ENCODE measurements at places on chromosomes 3 and 15.

DNA sequence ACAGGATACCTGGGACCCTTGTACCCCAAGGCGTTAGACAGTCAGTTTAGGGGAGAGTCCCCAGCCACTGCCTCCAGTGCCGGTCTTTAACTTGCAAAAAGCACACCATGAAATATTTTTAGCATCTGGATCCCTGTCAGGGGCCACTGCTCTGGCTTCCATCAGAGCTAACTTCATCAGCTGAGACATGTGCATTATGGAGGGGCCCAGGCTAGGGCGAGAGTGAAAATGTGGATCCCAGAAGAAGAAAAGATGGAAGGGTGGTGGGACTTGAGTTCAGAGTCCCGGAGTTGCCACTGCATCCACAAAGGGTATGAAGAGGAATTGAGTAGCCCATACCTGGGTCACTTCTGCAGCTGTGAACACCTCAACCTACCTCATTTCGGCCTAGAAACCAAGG lies 23.5 kb upstream of the SPATA12 start:
- DNase-seq: no peak

DNA sequence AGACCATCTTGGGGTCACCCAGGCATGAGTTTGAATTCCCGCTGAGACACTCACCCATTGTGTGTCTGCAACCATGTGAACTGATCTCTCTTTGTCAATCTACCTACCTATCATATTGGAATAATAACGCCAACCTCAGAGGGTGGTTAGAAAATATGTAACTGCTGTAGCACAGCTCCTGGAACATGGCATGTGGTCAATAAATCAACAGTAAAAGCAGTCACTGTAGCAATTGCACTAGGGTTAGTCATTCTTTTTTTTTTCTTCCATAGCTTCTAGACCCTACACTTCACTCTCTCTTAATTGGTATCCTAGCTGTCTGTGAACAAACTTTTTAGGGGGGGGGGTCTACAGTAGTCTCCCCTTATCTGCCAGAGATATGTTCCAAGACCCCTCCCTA lies 64.2 kb upstream of the SLCO2A1 start:
- DNase-seq: no peak

DNA sequence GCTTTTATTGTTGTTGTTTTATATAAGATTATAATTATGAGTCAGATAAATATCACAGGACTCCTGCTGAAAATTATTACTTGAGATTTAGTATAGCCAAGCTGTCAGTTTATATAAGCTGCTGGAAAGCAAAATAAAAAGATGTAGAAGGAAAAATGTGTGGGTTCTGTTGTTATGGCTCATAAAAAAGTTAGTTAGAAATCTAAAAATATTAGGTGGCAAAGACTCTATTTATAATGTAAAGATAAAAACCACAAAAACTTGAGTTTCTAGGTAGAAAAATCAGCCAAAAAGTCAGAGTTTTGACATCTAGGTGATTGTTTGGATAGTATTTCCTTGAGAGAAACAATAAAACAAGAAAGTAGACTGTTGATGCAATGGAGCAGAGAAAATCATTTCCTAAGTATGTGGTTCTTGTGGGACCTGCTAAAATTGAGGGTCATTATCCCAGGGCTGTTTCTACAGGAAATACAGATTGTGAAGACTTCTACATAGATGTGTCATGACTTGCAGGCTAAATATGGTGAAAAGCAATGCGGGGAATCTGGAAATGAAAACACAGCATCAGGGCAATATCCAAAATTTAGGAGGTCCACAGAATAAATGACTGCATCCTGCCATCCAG lies 1109.6 kb upstream of the CADM2 start:
- DNase-seq: no peak

DNA sequence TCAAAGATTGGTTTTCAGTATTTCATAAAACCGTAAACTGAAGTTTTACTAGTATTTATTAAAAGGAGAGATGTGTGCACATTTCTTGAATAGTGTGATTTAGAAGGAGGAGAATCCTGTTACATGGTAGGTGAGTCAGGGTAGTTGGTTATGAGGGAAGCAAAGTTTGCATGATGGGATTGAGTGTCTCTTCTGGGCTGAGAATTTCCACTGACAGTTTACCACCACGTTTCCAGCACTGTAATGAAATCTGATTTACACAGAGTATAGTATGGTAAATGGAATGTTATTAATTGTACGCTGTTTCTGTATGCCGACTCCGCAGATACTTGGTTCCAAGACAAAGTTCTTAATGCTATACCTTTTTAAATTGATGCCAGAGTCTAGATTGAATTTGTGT lies 1.6 kb downstream of the NECTIN3 start:
- no peak for DNase-seq

- no peak for DNase-seq
These were observed 51.1 kb downstream of the CEP70 start for GRCh38 chr3:138542977-138543376.

DNA sequence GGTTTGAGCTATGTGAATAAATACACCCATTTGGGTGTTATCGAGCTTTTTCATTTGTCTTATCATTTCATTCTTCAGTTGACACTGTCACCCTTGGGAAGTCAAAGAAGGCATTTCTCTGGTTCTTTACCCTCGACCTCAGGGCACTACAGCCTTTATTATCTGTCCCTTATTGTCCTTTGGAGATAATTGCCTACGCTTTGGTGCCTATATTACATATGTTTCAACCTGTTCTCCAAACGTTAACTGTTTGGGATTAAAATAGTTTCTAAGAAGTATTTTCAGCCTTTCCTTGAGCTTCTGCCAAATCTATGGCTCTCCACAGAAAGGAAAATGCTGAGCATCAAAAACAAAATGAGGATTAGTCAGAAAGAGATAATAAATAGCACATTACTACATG lies 395.4 kb upstream of the ADAMTS9 start:
- DNase-seq: no peak

DNA sequence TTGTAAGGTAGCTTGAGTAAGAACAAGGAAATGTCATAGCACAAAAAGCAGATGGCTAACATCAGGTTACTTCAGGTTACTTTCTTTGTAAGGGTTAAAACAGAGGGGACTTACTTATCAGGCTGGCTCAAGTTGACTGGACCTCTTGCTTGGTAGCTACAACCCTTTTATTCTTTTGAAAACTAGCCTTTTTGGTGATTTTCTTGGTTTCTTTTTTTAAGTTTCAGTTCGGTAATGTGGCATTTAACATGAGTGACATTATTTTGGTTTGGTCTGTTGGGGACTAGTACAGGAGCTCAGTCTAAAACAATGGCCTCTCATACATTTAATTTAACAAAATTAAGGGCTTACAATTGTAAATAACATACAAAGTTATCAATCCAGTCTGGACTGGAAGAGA lies 621.4 kb downstream of the OTOL1 start:
- no peak for DNase-seq

DNA sequence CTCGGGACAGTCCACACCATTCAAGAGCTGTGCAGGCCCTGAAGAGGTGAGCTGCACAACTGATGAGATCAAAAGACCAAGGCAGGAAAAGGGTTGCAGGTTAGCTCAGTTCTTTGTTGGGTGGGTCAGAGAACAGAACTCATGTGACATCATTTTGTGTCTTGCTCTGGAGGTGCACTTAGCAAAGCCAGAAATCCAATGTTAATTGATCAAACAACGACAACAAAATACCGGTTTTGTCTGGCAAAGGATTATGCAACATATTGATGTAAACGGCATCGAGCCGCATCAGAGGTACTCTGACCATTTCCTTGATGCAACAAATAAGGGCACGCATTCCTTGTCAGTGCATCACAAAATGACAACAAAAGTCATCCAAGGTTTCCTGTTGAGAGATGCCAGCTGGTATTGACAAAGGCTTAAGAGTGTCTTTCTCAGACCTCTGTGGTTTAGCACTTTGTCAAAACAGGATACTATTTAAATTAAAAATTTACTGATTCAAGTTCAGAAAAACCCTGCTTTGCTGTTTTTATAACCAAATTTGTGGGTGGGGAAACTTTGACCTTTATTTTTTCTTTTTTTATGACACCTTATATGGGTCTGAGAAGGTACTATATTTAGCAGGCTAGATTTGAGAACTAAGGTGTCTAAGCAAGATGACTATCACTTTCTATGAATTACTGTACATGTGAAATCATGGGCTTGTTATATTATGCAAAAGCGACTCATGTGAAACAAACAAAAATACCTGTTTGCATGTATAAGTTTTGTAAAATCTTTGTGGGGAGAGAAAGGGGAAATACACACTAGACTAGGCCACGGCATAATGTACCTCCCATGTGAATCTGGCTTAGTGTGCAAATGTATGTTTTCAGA lies 496.1 kb downstream of the FOXP1 start:
- DNase-seq: no peak
